Neural crest cell (in vitro differentiated cells): ENCODE measurements at places on chromosomes 2 and 18.

DNA sequence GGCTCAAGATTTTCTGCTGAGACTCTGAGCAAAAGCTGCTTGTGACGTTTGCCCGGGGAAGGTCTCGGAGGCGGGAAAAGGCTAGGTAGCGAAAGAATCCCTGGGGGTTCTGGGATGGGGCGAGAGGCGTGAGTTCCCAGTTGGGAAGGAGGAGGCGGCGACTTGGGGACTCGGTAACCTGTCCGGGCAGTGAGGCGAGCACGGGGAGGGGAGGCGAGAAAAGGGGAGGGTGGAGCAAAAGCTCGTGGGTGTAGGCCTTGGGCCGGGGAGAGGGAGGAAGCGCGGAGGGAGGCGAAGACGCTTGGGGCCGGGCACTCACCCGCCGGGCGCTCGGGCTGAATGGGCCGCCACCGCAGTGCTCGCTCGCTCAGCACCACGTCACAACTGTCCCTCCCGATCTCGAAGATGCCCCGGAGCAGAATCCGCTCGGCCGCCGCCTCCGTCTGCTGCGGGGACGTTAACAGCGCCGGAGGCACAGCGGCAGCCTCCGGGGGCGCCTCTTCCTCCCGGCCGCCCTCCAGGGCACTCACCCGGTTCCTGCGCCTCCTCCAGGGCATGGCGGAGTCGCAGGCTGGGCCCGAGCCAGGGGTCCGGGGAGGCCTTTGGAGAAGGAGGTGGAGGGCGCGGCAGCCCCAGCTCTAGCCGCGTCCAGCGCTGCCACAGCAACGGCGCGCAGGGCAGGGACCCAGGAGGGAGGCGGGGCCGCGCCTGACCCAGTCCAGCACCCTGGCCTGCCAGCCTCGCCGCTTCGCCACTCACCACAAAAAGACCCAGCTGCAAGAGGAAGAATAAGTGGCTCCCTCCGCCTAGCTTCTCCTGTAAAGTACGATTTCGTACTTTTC, at the start of gene CERKL:
CERKL (minus strand) TSS at position 656 of the 842 bp plus-strand sequence; CDS start at position 557, 99 bp downstream.
- DNase-seq, result peak; percentile 33

GRCh38 chr2:235576337-235576910, 82.6 kb downstream of the AGAP1 start:
- no peak for DNase-seq

DNA sequence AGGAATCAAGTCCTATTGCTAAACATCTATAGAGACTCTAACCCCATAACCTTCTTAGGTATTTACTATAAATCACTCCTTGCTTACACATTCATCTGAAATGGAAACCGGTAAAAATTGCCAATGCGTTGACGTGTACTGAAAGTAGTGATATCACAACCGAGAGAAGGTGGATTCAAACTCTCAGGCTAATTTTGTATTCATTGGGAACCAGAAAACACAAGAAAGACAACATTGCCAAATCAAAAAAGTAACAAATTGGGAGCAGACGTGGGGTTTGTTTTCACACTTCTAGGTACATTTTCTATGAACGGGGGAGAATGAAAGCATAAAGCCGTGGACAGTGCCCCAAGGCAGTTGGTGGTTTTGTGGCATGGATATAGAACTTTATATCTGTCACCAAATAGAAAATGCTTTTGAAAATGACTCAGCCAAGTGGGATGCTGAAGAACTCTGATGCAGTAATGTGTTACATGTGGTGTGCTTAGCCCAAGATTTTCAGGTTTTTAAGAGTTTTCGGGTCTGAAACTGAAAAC, 155.1 kb upstream of the RASGRP3 start:
- DNase-seq, result no peak

DNA sequence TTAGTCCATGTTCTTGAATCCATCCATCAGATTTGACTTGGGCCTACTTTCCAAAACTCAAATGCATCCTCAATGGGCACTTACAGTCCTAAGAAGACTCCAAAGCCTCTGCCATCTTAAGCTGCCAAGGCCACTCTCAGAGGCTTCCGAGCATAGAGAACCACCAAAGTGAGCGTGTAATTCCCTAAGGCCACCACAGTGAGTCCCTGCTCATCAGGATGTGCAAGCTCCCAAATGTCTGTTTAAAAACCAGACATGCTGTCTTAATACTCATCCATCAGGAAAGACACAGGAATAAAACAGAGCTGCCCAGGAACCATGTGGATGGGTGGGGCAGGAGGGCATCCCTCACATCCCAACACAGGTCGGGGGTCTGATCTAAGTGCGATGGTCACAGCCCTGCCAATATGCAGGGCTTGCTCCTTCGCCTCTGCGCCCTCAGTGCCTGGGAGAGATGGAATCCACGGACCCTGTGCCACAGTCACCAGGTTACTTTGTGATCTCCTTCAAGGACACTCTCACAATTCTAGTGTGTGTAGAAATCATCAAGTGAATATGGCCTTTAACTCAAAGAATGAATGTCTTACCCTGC, 80.4 kb downstream of the POLR1A start:
- DNase-seq, result no peak

- DNase-seq, result no peak
These were observed 20.0 kb downstream of the TMEM127 start for GRCh38 chr2:96245609-96246390.

DNA sequence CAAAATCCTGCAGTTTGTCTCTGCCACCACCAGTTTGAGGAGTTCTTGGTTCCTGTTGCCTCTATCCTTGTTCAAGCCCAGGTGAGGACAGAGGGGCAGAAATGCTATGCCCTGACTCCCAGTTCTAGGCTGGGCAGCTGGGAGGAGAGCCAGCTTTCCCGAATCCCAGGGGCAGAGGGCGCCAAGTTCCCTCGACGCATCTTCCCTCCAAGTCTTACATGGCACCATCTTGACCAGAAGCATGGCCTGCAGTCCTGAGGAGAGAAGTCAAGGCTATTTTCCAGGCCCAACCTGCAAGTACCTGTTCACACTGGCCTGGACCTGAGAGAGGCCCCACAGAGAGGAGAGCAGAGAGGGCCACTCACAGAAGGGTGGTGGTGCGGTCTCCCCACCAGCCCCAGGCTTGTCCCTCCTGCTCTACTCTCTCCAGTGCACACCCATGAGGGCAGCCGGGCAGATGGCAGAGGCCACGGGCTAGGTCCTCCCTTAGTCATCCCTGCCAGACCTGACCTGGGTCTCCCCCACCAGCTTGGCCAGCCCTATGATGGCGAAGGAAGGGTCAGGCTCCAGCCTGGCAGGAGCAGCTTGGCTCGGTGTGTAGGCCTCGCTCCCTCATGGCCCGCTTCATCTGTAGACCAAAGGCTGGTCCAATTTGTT, 115.7 kb upstream of the MSTN start:
- no peak for DNase-seq

- DNase-seq, result no peak
These were observed 34.2 kb upstream of the ACAA2 start for GRCh38 chr18:49847524-49847923.

- DNase-seq, result no peak
These were observed 242.7 kb downstream of the CNTNAP5 start for GRCh38 chr2:124267794-124268193.

DNA sequence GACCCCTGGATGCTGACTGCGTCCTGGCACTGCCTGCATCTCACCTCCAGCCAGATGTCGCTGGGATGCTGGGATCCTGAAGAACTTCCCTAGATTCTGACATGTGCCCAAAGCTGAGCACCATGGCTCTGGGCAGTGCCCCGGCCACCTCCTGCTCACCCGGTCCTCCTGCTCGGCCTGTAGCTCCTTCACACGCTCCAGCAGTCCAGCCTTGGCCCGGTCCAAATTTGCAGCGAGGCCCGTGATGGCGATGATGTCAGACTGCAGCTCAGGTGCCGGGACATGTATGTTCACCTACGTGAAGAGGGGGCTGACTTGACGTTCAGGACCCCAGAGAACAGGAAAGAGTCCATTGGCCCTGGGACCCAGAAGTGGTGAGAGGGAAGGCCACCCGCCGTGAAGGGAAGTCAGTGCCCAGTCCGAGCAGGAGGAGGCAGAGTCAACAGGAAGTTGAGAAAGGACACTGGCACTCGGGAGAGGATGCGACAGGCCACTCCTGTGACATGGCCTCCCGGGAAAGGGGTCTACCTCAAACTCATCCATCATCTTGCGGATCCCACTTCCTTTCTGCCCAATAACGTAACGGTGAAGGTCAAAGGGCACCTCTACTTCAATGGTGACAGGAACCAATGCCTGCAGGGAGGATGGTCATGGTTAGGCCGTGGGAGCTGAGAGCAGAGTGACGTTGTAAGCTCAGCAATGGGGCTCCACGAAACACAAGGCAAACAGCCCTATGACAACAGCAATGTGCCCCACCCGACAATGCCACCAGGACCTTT, 46.7 kb downstream of the ANO7 start:
- DNase-seq, result no peak

- no peak for DNase-seq
These were observed 9.5 kb downstream of the CEBPZOS start for GRCh38 chr2:37205689-37206341.

DNA sequence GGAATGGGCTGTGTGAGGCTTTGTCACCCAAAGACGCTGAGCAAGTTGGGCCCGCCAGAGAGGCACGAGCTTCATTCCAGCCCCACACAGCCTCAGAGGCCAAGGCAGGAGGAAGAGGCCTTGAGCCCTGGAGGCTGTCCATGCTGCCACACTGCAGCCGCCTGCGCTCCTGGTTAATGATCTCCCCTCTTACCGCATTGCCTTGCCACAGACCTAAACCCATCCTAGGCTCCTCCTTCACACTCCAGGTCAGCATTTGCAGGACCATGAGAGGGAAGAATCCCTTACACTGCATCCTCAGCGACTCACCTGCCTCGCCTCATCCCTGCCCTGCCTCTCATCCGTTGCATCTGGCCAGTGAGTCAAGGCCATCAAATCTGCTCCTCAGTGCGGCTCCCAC, 24.6 kb downstream of the KIF3C start:
- DNase-seq, result no peak

GRCh38 chr2:15246870-15247269, 314.3 kb downstream of the NBAS start:
- DNase-seq, result no peak

DNA sequence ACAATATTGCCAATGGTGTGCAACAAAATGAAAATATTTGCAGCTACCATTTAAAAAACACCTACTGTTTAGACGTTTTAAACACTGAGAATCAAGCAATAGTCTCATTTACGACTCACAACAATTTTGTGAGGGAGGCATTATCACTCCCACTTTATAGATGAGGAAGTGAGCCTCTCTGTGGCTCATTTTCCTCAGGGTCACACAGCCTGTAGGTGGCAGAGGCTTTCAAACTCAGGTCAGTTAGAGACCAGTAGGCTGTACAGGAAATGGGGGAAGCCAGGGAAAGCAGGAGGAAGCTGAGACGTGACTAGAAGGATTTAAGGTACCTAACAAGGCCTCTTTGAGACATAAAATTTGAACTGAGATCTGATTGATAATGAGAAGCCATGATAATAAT, 95.0 kb upstream of the ZNF521 start:
- no peak for DNase-seq

GRCh38 chr2:107986278-107987217, at the start of gene SLC5A7:
SLC5A7 (plus strand) TSS chr2:107986524; CDS start chr2:107988156, 1,632 bp downstream.
- no peak for DNase-seq

GRCh38 chr18:26458526-26459232, 89.7 kb downstream of the KCTD1 start:
- no peak for DNase-seq

- no peak for DNase-seq
These were observed 49.4 kb downstream of the AGAP1 start for GRCh38 chr2:235543128-235543750.

DNA sequence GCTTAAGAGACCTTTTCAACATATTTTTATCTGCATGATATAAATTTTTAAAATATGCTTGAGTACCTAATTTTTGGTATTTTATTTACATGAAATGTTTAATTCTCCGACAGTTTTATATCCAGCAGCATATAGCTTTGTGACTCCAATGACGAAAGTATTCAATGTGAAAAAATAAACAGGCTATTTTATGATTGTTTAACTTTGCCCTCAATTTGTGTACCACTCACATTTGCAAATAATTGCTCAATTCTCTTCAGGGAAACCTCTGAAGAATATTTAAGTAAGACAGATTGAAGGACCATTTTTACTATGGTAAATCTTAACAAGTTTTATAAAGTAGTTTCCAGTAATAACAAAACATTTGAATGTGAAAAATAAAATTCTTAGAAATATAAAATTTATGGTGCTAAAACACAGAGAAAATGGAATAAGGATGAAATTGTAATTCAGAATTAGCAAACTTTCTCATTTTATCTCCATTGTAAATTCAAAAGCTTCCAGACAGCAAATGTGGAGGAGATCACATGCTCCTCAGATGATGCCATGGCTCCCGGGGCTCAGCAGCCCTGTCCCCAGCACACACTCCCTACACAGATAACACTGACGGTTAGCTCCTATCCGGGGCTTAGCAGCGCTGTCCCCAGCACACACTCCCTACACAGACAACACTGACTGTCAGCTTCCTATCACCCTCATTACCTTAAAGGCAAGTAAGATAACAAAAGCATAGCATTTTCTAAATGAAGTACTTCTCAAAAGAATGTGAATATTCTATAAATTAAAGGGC, 39.7 kb downstream of the SH3YL1 start:
- DNase-seq, result no peak

- no peak for DNase-seq
These were observed 61.8 kb downstream of the CXCR4 start for GRCh38 chr2:136055929-136056688.

DNA sequence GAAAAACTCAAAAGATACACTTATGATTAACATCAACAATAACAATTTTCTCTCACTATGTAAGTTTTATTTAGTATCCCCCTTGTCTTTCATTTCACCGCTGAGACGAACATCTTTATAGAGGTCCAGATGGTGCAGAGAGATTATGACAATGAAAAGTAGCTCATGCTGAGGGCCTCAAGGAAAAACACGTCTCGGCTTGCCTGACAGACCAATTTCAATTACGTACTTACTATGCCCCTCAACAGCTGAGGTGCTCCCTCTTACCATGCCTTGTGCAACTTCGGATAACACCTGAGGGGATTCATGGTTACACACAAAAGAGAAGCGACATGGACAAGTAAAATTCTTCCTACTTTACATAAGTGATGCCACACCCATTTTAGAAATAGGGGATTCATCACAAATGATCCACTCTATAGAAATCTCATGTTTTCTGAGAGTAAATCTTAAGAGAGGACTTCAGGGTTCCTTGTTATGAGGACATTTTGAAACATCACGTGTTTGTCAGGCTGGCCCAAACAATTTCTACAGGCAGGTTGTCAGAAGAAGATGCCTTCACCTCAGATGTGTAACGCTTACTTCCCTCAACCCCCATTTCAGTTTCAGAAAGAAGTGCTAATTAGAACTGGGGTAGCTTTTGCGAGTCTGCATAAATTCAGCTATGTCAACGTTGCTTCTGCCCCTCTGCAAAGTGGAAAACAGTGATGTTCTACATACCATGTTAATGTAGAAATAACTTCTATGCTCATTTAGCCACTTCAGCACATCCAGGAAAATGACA, 191.4 kb downstream of the NRXN1 start:
- no peak for DNase-seq

DNA sequence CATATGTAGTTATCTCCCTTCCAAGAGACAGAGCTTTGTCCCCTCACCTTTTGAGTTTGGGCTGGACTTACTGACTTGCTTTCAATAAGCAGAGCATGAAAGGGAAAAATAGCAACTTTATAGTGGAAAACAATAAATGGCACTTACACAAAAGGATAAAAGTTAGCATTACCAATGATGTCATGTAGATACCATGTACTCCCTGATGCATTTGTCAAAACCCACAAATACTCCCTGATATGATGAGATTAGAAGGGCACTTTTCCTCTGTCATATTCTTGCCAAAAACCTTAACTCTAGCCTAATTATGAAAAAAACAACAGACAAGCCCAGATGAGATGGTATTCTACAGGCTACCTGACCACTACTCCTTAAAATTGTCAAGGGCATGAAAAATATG, 16.0 kb downstream of the HIBCH start:
- DNase-seq, result no peak

- DNase-seq, result no peak
These were observed 44.5 kb downstream of the MAPRE2 start for GRCh38 chr18:35085450-35086380.

GRCh38 chr18:31996007-31996406, 22.6 kb upstream of the RNF125 start:
- no peak for DNase-seq
